ENCODE measurements at places on chromosomes 5 and 9. TPM values are rescaled to one million over a fixed set of nuclear protein-coding genes. Genes with fewer than 3 reads are reported as not detected.

The FIBCD1 gene
- 17.5 TPM for total RNA-seq

DNA sequence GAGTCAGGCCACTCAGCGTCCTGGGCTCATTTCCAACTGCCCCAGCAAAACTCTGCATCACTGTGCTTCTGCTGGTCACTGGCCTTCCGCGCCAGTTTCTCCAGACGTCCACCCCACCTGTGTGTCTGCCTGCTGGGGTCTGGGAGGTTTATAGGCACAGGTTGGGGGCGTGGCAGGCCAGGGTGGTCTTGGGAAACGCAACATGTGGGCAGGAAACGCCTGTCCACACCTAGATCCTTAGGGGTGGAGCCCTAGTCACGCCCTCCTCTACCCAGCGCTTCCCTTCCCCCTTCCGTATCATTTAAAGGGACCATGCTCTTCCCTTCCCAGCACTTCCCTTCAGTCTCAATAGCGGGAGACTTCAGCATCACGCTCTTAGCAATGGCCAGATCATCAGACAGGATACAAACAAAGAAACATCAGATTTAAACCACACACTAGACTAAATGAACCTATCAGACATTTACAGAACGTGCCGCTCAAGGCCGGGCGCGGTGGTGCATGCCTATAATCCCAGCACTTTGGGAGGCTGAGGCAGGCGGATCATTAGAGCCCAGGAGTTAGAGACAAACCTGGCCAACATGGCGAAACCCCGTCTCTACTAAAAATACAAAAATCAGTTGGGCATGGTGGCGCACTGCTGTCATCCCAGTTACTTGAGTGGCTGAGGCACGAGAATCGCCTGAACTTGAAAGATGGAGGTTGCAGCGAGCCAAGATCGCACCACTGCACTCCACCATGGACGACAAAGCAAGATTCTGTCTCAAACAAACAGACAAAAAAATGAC is 11.8 kb upstream of the BTNL9 start:
- peaks cover 14% of the 10 kb centered on the region for H3K27me3 ChIP-seq
- no peaks in the 10 kb centered on the region for H3K36me3 ChIP-seq
- DNase-seq, result peak; percentile 65
- H3K27ac ChIP-seq, result no peak overlapping the region
- no peaks in the 10 kb centered on the region for H3K4me1 ChIP-seq

The MFAP3 gene
- total RNA-seq, result 41.7 TPM

The GHR gene
- 2.7 TPM for total RNA-seq

DNA sequence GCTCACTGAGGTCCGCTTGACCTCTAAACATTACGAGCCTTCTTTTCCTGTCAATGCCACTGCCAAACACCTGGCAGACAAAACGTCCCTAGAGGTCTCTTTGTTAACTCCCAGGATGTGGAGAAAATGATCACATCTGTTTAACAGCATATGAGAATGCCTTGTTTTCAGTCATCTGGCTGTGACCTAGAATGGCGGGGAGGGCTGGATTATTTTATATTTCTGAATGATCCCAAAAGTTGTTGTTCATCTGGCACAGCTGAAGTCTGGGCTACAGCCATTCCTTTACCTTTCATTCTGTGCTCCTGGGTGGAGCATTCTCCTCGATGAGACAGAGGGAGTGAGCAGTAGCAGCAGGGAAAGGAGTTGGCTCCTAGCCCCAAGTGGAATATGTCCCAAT is 138.2 kb downstream of the PRDM6 start:
- no peak overlapping the region for H3K4me3 ChIP-seq
- no peak for DNase-seq
- H3K27ac ChIP-seq, result no peak overlapping the region
- no peaks in the 10 kb centered on the region for H3K36me3 ChIP-seq
- H3K27me3 ChIP-seq, result peaks cover 40% of the 10 kb centered on the region

Data from osteocyte (in vitro differentiated cells).